ENCODE measurements at places on chromosomes 2 and 18.

GRCh38 chr18:2932247-2933181, 80.4 kb downstream of the LPIN2 start:
- no peak for DNase-seq

- DNase-seq = no peak
Measured at GRCh38 chr2:33728106-33728505, 129.0 kb upstream of the FAM98A start.

- DNase-seq = peak; percentile 36
Measured at GRCh38 chr2:216341121-216341520, 31.2 kb downstream of the MARCHF4 start.

GRCh38 chr18:79788734-79789085, 9.0 kb upstream of the KCNG2 start:
- no peak for DNase-seq

- peak; percentile 33 for DNase-seq
Measured at GRCh38 chr18:47215554-47216138, 35.8 kb downstream of the SKOR2 start.
